Femur (tissue), 1 donor: ENCODE measurements at places on chromosomes 1 and 21.

DNA sequence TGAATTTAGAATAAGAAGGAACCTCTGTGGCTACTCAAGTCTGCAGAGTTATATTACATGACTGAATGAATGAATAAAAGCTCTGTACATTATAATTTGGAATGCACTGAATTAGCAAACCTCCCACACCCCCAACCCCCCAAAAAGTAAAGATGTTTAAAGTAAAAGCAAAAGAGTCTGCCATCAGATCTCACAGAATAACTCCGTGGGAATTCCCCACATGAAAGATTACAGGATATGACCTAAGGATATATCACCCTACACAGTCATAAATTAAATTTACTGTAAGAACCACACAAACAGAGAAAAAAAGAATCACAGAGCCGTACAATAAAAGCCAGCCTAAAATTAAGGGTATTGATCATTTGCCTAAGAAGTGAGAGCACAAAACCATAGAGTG is 587.3 kb downstream of the PTPRC start:
- no peak for DNase-seq

- no peak for DNase-seq
Measured at GRCh38 chr1:193827516-193827915, 641.1 kb upstream of the B3GALT2 start.

DNA sequence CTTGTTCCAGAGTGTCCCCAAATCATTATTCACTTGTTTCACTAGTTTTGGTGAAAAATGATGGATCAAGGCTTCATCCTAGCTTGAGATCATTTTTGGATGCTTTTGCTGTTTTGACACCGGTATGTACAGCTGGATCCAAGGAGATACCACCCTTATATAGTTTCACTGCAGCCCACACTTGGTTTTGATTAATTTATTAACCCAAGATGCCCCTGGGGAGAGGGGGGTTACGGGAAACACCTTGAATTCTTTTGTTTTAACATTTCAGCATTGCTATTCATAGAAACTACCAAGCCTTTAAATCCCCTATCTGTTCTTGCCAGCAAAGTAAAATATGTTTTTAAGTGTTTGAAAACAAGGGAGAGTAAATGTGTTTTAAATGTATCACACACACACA is 457.7 kb upstream of the RUNX1 start:
- DNase-seq = no peak

- DNase-seq = no peak
Measured at GRCh38 chr1:84159533-84160240, 15.6 kb downstream of the PRKACB start.

DNA sequence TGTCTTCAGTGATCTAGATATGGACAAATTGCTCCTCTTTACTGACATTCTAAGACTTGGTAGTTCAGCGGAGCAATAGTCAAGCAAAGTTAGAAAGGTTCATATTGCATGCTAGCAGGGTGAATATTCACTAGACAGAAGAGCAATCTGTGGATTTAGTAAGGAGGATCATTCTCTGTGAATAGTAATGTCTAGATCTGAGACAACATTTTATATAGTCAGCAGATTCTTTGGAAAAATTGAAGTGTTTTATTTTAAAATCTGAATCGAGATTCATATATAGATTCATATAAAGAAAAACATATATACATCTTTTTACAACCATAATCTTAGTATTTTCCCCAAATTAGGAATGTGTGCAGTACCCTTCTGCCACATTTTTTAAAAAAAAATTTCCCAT is 274.5 kb upstream of the BRINP3 start:
- DNase-seq = no peak

DNA sequence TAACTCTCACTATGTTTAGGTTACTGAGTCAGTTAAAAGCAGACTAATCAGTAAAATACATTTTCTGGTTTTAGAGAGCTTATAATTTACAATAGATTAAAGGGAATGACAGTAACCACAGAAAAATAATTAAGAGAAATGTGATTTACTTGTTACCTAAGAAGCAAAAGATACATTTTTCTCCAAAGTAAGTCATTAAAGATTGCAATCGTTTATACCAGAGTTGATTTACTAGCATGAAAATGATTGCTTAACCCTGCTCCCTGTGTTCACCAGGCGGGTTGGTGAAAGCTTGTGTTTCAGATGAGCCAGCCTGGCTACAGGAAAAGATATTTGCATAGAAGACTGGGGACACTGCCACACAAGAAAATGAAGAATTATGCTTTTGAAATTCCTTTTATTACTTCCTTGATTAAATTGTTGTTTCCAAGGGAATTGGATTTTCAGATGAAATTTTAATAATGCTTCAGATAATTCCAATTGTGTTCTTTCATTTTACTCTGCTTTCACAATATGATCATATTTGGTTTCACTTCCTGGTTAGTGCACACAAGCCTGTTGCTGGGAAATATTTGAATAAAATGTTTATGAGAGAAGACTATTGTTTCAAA is 27.9 kb downstream of the LRRC8B start:
- DNase-seq = no peak

GRCh38 chr1:119680193-119680592 is 31.5 kb upstream of the PHGDH start:
- DNase-seq = no peak

GRCh38 chr1:44067266-44068250 is 36.3 kb upstream of the SLC6A9 start:
- no peak for DNase-seq

DNA sequence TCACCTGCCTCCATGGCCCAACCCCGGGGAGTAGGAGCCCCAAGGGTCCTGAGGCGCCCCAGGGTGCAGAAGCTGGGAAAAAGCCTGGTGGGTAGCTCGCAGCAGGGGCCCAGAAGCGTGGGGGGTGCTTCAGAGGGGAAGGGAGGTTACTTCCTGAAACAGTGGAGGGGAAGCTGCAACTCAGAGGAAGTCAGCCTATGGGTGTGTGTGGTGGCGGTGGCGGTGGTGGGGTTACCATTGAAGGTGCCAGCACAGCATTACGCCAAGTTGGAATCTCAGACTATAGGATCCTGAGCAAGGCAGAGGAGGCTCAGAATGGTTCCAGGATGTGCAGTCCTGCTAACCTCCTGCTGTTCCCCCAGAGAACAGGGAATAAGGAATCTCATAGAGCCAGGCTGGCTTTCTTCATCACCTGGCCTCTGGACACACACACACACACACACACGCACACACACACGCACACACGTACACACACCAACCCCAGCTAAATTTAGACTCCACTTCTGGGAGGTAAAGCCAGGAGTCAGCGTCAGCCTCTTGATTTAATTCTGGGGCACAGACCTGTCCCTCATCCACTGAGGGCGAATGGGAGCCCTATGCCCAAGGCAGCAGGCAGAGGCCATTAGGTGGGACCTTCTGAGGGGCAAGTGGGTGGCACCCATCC is 1.3 kb downstream of the DENND4B start:
- DNase-seq = peak; percentile 61

DNA sequence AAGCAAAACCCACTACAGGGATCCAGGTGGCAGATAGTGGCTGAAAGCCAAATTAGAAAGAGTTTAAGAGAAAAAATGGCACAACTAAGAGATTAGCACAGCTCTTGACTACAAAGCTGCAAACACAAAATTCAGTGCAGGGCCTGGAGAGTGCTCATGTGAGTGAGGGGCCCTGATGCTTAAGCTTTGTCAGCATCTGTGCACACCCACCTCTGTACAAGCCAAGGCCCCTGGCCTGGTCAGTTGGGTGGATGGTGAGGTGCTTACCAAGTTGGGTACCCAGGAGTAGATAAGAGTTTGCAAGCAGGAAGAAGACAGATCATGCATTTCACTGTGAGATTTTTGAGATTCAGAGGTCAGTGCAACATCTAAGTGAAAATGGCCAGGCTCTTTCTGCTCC is 62.7 kb upstream of the ATP1B1 start:
- no peak for DNase-seq

DNA sequence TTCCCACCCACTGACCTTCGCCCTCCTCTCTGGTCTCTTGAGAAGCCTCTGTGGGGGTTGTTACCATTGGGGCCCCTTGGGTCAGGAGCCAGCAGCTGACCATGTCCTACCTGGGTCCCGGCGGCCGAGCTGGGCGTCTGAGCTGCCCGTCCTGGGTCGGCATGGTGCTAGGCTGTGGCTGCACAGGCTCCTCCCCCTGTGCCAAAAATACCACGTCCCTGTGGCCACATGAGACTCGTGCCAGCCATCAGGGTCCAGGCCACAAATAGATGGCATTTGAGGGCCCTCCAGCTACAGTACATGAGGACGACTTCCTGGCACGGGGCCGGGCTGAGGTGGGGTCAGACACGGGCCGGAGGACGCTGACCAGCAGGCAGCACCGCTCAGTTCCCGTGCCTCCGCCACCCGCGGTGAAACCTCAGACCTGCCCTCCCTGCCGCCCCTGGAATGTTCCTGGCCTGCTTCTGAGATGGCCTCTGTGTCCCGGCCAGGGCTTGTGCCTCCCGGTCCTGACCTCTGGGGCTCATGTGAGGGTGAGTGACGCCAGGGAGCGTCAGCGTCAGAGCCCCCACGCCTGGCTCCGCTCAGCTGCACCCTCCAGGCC is at the start of gene PERM1:
Gene PERM1, minus strand, starts transcription at position 139 of the 604 bp plus-strand sequence. CDS start 1,064 bp downstream, outside the sequence.
- peak; percentile 59 for DNase-seq

- DNase-seq = no peak
Measured at GRCh38 chr1:83901547-83902155, 97.3 kb downstream of the TTLL7 start.

GRCh38 chr1:225597926-225598575 is 54.9 kb downstream of the ENAH start:
- no peak for DNase-seq

- DNase-seq = no peak
Measured at GRCh38 chr1:54543729-54544496, 4.1 kb upstream of the ACOT11 start.

DNA sequence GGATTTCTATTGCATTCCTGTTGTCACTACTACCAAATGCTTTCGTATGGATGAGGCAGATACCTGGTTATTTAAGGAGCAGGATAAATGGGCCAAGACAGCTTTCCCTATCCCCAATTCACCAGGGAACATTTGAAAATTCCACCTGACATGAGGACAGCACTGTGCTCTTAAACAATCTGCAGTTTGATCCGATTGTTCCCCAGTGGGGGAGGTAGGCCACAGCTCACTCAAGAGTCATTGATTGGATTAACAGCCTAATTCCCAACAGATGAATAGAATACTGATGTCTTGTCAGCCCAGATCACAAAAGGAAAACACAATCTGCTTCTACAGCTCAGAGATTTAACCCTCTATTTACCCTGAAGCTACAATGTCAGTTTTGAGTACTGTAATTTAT is 123.9 kb downstream of the LHX4 start:
- no peak for DNase-seq

- DNase-seq = no peak
Measured at GRCh38 chr1:85225624-85226380, 25.0 kb upstream of the SYDE2 start.

DNA sequence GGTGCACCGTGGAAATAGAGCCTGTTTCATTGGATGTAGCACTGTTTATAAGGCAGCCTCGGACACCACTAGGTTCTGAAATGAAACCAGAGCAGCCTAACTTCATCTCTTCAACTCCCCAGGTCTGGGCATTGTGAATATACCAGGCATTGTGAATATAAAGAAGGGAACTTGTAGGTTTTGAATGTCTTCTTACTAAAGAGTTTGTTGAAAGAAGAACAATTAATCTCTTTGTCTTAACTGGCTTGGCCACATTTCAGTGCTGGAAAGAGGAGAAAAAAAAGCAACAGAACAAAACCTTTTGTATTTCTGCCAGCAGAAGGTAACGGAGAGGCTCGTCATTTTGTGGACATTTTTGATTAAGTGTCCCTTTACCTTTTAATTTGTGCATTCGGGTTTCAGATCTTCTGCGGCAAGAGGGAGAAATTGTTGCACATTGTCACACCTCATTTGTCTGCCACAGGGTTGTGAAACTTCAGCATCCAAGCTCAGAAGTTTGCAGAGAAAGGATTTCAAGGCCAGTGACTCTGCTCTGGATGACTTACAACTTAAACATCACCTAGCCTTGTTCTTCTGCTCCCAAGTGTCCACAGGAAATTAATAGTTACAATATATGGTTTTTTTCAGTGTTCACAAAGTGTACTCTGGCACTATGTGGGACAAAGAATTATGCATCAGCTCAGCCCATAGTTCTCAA is 158.3 kb downstream of the KAZN start:
- DNase-seq = no peak

GRCh38 chr1:228205526-228206436 is 2.1 kb upstream of the OBSCN start:
- DNase-seq = no peak
